ENCODE measurements at places on chromosomes 12 and 14. TPM values are rescaled to one million over a fixed set of nuclear protein-coding genes. Genes with fewer than 3 reads are reported as not detected.
A peak's percentile ranks its signal among the peaks of the same experiment; 100 is the strongest.

GRCh38 chr14:81309511-81309910, 88.8 kb upstream of the GTF2A1 start:
- DNase-seq = no peak

GRCh38 chr14:32197919-32198318, 3.9 kb upstream of the RNU6-7 start:
- no peak for DNase-seq

DNA sequence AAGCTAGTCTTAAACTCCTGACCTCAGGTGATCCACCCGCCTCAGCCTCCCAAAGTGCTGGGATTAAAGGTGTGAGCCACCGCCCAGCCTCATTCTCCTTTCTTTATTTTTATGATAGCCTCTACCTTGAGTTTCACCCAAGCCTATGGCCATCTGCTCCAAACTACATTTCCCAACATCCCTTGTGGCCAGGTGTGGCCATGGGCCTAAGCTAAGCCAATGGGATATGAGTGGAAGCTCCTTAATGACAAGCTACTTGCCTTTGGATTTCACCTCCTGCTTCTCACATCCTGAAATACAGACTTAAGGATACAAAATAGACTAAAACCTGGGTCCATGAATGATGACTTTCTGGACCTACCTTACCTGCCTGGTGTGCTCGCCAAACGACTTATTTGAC, 46.2 kb downstream of the DPF3 start:
- no peak for DNase-seq

DNA sequence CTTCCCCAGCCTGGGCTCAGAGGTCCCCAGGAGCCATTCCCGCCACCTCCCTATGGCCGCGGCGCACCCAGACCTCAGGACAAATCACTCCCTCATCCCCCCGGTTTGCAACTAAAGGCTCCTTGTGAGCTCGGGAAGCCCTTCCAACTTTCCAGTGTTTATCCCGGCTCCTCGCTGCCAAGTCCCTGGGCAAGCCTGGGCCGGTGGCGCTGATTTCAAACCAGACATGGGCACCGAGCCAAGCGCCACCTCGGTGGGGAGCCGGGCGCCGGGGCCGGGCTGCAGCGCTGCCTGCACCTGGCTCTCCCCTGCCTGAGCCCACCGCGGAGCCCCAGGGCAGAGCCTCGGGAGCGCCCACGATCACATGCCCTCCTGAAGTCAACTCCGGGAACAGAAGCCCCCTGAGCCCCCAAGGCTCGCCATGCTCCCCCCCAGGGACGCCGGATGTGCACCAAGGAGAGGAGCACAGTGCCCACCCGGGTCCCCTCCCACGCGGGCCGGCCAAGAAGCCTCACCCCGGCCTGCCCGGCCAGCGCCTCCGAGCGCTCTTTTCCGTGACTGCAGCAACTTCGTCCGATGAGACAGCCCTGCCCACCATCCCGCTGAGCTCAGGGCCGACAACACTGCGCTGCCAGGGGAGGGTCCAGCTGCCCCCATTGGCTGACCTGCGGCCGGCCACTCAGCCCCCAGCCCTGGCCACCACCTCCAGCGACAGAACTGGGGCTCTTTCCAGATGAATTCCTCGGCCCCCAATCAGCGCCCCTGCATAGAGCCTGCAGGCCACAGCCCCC, 50.0 kb downstream of the NCOR2 start:
- DNase-seq = peak; percentile 77

DNA sequence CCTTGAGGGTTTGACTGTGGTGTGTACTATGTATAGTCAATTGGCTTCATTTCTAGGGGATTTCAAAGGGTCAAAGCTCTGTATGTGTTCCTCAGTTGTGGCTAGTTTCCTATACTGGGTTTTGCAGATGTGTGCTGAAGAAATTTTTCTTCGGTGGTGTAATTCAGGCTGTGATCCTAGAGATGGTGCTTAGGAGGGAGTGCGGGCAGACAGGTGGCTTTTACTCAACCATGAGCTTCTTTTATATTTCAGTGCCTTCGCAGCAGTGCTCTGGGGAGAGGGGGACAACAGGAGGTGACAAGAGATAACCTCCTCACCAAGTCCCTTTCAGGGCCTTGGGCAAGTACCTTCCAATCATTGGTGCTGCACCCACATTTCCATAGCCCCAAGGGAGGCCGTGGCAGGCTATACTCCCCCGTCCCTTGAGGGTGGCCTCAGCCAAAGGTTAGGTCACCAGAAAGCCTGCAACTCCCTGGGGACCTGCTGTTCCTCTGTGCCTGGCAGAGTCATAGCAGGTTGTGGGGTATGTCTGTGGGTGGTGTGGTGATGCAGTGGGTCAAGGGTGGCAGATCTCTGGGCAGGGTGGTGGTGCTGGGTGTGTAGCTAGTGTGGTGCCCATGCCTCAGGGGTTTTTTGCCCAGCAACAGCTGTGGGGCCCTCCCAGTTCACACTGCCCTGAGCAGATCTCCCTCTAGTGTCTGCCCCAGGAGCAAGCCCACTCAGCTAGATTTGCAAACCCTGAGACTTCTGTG, 37.0 kb upstream of the TMX1 start:
- DNase-seq = no peak

- no peak for DNase-seq
Observed at GRCh38 chr14:77708749-77709148, 846 bp downstream of the SLIRP start.

DNA sequence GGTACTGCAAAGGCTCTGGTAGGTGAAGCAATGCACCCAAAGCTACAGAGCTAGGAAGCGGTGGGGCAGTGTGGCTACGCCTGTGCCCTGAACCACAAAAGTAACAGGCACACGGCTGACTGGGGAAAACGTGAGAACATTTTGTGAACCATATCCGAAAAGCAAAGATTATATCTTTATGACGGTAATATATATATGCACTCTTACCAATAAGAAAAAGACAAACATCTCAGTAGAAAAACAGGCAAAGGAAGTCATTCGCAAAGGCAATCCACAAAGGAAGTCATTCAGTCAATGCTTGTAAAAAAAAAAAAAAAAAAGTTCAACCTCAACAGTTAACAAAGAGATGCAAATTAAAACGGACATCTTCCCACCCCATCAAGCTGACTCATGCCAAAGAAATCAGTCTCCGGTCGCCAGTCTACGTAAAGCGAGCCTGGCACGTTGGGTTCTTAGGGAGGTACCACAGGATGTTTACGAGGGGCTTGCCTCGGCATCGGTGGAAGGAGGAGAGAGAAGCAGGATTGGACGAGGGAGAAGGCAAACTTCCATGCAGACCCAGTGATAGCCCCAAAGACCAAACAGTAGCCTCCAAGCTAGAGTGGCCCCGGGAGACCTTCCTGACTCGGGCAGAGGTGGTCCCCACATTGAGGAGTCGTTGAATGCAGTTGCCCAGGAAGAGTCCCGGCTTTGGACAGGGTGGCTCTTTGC, 39.4 kb upstream of the PPP2R5C start:
- peak; percentile 95 for DNase-seq

DNA sequence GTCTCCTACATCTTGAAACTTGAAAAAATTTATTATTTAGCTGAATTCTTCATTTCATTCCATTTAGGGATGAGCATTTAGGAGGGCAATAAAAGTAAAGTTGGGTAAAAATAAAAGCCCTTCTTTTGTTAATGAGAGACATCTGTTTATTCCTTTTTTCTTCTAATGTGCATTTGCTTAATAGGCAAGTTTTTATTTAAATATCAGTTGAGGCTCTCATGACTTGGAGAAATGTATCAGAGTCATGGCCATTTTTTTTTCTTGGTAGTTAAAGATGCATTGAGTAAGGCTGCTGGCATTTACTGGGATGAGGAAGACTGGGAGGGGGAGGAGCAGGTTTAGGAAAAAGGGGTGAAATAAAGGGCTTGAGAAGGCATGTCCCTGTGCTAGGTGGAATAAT, 609.9 kb upstream of the TMEM132C start:
- DNase-seq = no peak

DNA sequence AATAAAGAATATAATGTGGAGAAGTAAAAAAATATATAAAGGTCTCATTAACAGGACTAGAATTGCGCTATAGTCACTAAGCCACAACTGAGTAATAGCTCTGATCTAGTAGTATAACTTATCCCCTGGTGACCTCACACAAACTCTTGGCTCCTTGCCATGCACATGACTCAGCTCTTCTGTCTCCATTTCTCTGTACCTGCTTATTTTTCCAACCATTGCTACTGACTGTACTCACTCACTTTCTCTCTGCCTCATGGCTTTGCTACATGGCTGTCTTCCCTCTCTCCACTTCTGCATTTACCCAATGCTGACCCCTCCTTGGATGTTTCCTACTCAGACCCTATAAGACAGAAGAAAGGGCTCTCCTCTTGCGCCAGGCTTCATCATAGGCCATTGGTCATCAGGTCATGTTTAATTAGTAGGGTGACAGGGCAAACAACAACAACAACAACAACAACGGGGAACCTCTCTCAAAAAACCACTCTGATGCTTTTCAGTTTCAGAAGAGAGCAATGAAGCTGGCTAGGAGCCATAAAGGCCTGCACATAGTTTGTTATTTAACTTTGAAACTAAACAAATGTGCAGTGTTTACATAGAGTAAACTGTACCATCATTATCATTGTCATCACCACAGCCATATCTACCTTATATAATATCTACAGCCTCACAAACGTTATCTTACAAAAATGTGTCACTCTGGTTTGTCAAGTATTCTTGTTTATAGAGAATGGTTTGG, 25.6 kb upstream of the KRAS start:
- peak; percentile 91 for DNase-seq

DNA sequence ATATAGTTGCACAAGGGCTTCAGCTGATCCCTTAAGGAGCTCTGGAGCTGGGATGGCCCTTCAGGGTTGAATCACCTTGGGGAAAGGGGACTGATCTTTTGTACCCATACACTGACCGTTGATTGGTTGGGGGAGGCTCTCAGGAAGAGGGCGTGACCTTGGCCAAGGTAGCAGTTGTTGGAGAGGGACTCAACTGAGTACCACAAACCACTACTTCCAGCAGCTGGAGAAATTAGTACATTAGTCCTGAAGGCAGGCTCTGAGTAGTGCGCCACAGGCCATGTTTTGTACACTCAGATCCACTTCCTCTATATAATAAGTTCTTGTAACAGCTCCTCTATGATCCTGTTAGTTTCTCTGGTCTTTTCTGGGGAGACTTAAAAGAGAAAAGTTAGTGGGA, 317.6 kb downstream of the CCDC91 start:
- DNase-seq = no peak

GRCh38 chr12:58364389-58365086, 423.2 kb downstream of the ATP23 start:
- peak; percentile 86 for DNase-seq

- DNase-seq = no peak
Observed at GRCh38 chr14:106372870-106373652, 846.7 kb downstream of the TMEM121 start.

DNA sequence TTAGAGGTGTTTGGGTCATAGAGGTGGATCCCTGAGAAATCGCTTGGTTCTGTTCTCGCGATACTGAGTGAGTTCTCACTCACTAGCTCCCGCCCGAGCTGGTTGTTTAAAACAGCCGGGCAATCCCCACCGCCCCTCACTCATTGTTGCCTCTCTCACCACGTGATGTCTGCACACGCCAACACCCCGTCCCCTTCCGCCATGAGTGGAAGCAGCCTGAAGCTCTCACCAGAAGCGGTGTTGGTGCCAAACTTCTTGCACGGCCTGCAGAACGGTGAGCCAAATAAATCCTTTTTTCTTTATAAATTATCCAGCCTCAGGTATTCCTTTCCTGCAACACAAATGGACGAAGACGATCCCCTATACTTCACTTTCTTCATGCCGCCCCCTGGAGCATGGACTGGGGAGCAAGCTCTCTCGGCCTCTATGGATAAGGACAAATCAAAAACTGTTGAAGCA, 45.4 kb upstream of the CCND2 start:
- no peak for DNase-seq

GRCh38 chr14:40413136-40413535, 980.9 kb upstream of the FBXO33 start:
- no peak for DNase-seq

- no peak for DNase-seq
Observed at GRCh38 chr12:68176257-68176656, 16.7 kb upstream of the IFNG start.

GRCh38 chr12:108162207-108162606, 33.1 kb downstream of the WSCD2 start:
- DNase-seq = no peak

GRCh38 chr12:1131811-1132224, 140.8 kb downstream of the ERC1 start:
- peak; percentile 38 for DNase-seq

DNA sequence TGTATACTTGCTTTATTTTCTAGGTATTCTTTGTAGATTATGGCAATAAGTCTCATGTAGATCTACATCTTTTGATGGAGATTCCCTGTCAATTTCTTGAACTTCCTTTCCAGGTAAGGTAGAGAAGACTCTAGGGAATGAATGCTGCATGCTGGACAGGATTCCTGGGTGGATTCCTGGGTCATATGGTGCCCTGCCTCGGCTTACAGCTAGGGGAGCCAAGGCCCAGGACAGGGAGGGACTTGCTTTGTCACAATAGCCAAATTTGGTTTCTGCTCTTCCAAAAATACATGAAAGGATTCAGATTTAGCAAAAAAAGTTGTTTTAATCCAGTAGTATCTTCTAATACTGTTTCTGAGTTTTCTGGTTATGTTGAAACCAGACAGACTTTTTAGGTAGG, 59.5 kb upstream of the ASPG start:
- no peak for DNase-seq

GRCh38 chr14:92637228-92637627, 111.2 kb downstream of the LGMN start:
- DNase-seq = no peak

DNA sequence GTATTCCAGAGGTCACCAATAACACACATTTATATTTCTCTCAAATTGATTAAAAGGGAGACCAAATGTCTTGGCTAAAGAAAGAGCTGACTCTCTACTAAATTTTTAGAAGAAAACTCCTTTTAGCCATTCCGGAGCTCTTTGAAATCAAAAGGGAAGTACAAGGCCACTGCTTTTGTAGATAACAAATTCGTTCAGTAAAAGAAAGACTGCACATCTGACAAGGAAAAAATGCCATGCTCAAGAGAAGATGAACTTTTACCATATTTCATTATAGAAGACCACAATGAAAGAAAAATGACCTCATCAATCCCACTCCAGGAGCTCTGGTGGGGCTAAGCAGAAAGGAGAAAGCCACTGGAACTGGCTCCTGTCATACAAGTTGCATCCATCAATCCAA, 57.6 kb downstream of the SPTSSA start:
- no peak for DNase-seq

Gene NOXRED1
- not detected for total RNA-seq

Gene KLHL33
- total RNA-seq = not detected

Gene STAC3
- total RNA-seq = not detected

Gene BEST3
- total RNA-seq = not detected

Gene DAD1
- total RNA-seq = 634 TPM

Gene RTL1
- total RNA-seq = 0.58 TPM

Gene HOTAIR
- total RNA-seq = 1.6 TPM

Gene MUCL1
- total RNA-seq = not detected

Gene C12orf50
- total RNA-seq = not detected

Gene ALG10B
- total RNA-seq = 2.4 TPM
